ENCODE measurements at places on chromosomes 1 and 21. TPM values are rescaled to one million over a fixed set of nuclear protein-coding genes. Genes with fewer than 3 reads are reported as not detected.

SPRR1B gene
- not detected for polyA plus RNA-seq

ANGPTL1 gene
- 2.6 TPM for polyA plus RNA-seq

ZNF593OS gene
- polyA plus RNA-seq = 0.10 TPM

PRCC gene
- 17.9 TPM for polyA plus RNA-seq

OR14K1 gene
- polyA plus RNA-seq = not detected

CD52 gene
- polyA plus RNA-seq = 16.4 TPM

REN gene
- polyA plus RNA-seq = not detected

DNA sequence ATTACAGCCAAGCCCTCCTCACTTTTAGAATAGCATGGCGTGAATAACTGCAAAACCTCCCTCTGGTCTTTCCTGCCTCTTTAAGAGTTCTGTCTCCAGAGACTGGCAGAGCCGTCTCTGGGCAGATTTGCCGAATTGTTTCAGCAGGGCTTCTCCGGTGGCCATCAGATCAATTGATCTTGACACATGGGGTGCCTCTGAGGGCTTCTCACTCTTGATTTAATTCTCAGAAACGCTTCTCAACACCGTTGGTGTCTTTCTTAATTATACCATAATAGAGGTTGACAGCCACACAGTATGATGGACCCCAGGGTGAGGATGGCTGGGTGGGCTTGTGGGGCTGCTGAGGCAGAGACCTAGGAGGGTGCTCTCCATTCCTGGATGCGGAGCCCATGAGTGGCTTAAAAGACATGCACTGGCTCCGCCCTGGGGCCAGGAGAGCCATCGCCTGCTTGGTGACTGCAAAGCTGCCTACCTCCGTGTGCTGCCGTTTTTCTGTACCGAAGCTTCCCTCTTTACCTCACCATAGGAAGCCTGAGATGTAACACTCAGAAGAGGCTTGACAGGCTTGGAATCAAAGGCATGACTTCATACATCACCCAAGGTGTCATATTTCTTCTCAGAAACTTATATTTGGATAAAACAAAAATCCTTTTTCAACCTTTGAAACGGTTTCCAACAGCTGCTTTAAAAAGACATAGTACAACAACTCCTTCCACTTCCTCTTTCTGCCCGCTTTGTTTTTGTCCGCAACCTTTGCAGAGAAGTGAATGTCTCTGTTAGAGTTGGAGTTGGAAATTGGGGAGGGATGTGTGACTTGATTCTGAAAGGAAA, 82.9 kb downstream of the GALNT2 start:
- no peak for DNase-seq

GRCh38 chr1:223651291-223651991, 14.1 kb downstream of the CAPN8 start:
- DNase-seq = no peak

DNA sequence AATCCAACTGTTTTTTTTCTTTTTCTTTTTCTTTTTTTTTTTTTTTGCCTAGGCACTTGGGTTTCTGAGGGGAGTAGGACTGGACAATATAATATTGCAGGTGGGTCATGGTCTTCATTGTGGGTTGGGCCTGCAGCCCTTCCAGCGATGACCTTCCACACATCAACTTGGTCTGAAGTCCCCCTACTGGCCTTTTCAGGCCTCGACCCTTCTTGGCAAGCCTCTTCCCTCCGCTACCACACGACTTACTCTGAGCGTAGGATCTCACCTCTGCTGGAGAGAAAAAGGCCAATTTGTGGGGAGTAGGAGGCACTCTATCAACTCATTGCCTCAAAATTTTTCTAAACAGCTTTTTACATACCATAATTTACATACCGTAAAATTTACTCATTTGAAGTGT, 51.1 kb upstream of the GRIK3 start:
- DNase-seq = no peak

DNA sequence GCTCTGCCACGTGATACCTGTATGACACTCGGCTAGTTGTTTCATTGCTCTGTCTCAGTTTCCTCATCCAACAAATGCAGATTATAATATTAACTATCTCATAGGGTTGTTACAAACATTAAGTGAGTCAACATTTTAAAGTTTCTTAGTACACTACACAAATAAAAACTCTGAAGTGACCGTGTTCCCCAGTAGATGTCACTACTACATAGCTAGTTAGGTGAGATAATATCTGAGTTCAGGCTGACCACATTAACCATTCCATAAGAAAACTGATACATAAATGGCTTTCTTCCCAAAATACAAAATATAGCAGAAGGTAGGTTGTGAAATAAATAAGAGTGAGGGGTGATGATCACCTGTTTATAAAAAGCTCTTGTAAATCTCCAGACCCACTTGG, 214.1 kb downstream of the NUF2 start:
- DNase-seq = no peak

DNA sequence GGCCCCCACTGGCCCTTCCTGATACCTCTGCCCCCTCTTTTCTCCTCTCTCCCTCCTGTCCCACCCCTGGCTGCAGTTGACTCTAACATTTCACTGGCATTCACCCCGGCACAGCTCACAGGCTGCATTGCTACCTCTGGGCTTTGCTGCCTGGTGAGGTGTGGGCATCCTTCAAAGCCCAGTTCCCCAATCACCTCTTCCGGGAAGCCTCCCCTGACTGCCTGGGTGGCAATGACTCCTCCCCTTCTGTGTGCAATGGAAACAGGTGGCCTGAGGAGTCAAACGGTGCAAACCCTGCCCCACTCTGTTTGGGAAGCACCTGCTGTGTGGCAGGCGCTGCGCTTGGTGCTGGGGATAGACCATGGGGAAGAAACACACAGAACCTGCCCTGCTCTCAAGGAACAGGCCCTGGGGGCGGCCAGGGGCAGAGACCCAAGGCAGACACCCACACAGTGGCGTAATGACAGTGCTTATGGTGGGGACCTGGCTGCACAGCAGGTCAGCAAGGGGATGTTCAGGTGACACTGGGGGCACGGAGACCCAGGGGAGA, 39.3 kb upstream of the POFUT2 start:
- DNase-seq = no peak

GRCh38 chr21:36541721-36542139, 61.8 kb upstream of the CLDN14 start:
- no peak for DNase-seq

DNA sequence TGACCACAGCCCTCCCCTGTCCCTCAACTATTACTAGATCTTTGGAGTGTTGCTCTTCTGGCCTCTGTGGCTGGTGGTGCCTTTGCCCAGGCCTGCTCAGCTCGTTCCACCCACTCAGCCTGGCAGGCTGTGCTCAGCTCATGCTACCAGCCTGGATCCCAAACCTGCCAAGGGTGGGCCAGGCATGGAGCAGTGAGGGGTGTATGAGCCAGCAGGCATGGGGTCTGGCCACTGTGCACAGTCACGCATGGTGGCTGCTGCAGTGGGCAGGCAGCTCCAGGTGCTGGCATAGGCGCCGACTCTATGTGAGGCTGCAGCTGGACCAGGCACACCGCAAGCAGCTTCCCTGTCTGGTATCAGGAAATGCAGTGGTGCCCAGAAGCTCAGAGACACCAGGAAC, 449.9 kb downstream of the MATN1 start:
- no peak for DNase-seq

GRCh38 chr1:165942062-165942461, 114.6 kb downstream of the UCK2 start:
- no peak for DNase-seq

GRCh38 chr1:19307794-19308508, 4.0 kb downstream of the AKR7A2 start:
- DNase-seq = no peak

DNA sequence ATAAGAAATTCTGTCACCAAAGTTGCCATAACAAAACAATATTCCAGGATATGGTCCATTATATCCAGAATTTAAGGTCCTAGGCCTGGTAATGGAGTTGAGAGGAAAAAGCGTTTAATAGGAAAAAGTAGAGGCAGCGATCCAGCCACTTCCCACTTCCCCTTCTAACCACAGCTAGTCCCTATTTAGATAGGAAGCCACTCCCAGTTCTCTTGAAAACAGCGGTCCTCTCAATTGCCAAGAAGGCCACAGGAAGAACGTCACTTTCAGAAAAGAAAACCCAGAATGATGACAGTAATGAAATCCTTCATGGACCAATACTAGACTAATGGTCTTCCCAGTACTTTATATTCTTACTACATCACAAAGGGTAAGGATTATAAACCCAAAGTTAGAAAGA, 38.6 kb downstream of the ABL2 start:
- DNase-seq = no peak

DNA sequence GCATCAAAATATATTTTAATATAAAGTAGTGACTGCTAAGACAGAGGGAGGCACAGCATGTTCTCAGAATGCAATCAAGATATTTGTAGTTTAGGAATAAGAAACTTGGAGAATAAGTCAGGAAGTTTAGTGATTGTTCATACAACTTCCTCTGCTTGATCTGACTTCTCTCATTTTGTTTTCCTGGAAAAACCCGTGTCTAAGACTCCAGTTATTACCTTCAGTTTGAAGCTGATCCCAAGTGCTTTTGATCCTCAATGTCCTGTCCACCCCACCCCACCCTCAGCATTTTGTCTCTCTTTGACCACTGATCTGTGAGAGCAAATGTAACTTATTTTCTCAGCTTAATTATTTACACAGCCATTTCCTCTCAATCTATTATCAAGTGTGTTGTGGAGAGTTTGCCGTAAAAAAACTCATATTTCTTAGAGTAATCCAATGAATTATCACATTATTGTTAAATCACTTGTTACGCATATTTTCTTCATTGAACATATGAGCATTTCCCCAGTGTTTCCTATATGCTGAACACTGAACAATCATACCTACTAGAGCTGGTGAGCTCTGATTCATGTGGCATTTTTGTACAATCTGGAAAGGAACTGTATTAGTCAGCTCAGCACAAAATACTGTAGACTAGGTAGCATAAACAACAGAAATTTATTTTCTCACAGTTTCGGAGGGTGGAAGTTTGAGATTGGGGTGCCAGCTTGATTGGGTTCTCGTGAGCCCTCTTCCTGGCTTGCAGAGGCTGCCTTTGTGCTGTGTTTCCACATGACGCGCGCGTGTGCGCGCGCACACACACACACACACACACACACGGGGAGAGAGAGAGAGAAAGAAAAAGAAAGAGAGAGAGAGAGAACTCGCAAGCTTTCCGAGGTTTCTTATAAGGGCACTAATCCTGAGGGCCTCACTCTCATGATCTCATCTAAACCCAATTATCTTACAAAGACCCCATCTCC, 65.5 kb upstream of the DPYD start:
- DNase-seq = no peak

- no peak for DNase-seq
Measured at GRCh38 chr1:95247607-95248006, 13.6 kb downstream of the RWDD3 start.

DNA sequence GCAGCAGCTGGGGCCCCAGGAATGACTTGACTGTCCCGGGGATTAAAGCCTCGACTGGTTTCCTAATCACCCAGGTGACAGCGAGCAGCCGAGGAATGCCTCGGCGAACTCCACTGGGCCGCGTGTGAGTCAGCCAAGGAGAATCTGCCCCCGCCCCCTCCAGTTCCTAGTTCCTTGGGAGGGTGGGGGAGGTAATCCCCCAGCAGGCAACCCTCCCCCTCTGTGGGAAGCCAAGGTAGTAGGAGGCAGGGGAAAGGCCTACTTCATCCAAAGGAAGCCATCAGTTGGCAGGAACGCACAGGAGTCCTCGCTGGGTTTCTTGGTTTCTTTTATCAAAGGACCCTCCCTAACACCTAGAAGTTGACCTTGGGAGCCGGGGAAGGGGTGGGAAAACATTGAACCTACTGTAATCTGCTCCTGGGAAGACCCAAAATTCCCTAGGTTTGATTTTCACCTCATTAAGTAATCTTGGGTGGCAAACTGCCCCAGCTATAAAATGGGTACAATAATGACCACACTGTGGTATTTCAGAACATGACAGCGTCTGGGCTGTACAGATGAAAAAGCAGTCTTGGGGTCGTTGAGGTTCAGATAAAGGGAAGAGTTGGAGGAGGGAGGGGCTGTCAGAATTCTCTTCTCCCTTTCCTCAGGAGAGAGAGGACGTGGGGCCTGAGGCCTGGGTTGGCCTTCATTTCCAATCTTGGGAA, 1.4 kb downstream of the TENT5B start:
- no peak for DNase-seq

- no peak for DNase-seq
Measured at GRCh38 chr1:96418969-96419368, 302.6 kb upstream of the PTBP2 start.

GRCh38 chr1:206037581-206037980, 13.9 kb upstream of the CTSE start:
- no peak for DNase-seq

DNA sequence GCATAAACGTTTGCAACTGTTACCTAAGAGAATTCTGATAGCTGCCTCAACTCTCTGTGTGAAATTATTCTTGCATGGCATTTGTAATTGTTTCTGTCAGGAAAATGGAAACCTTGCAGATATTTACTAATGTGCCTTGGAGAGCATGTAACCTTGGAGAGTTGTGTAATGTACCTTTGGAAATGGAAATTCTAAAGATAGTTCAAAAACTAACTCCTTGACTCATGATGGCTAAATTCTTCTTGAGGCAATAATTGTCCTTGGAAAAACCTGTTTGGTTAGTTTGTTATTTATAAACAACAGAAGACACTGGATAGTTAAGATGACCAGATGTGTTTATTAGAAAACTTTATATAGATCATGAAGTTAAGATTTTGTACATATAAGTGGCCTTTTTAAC, 1033.8 kb downstream of the PLA2G4A start:
- no peak for DNase-seq

GRCh38 chr1:54027848-54028247, 9.9 kb upstream of the LDLRAD1 start:
- DNase-seq = no peak

DNA sequence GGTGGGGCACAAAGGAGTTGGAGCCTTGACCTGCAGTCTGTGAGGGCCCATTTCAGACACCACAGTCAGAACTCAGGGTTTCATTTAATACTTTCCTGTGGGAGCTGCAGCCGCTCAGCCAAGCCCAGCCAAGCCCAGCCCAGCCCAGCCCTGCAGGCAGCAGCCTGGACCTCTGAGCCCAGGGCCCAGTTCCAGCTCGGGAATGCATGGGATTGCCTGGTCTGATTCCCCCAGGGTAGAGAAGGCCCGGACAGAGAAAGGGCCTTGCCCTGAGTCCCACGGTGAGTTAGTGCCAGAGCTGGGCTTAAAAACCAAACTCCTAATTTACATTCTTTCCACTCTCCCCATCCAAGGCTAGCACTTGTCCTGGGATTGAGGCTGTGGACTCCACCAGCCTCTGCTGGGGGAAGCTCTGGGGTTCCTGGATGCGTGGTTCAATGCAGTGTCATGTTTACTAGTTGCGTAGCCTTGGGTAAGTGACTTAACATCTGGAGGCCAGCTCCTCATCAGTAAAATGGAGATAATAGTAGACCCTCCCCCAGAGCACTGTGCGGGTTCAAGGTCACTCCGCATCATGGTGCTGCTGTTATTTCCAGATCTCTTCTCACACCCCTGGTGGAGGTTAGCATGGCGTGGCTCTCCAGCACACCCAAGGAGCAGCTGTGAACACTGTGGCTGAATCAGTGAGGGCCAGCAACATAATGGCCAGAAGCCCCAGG, 29.2 kb upstream of the PKP1 start:
- DNase-seq = no peak

Data from liver (tissue), 10 donors.